AG09319 (cell line): ENCODE measurements at places on chromosomes 5 and 9.

GRCh38 chr5:61123145-61123544, 39.1 kb downstream of the SMIM15 start:
- DNase-seq = no peak

GRCh38 chr9:113223963-113224362, 2.6 kb downstream of the SLC31A1 start:
- no peak for DNase-seq

GRCh38 chr5:72645064-72645846, 138.0 kb upstream of the ZNF366 start:
- no peak for DNase-seq

GRCh38 chr9:79674052-79674777, 102.5 kb downstream of the TLE4 start:
- no peak for DNase-seq

- DNase-seq = no peak
Measured at GRCh38 chr5:1090538-1090937, 21.3 kb downstream of the SLC12A7 start.

DNA sequence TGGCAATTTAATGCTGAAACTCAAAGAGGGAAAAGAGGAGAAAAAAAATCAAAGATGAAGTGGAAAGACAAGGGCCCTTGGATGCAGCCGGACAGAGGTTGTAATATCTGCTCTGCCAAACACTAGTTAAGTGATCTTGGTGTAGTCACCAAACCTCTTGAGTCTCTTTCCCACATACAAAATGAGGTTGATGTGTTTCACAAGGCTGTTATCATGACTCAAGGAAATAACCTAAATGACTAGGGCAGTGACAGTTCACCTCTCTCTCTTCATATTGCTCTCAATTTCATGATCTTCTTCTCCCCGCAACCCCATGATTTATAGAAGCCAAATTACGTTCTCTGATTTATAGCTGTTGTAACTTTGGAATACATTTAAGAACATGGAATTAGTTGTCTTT, 44.9 kb downstream of the PIK3R1 start:
- DNase-seq = no peak

- DNase-seq = no peak
Measured at GRCh38 chr5:96091874-96092273, 130.2 kb upstream of the ELL2 start.

- DNase-seq = no peak
Measured at GRCh38 chr5:138936-139335, 47.0 kb downstream of the PLEKHG4B start.

- no peak for DNase-seq
Measured at GRCh38 chr5:82022499-82022898, 50.7 kb downstream of the ATG10 start.

- peak; percentile 22 for DNase-seq
Measured at GRCh38 chr9:87872079-87872624, 10.5 kb upstream of the SPATA31E1 start.

- no peak for DNase-seq
Measured at GRCh38 chr5:318341-318897, 3.1 kb upstream of the AHRR start.

DNA sequence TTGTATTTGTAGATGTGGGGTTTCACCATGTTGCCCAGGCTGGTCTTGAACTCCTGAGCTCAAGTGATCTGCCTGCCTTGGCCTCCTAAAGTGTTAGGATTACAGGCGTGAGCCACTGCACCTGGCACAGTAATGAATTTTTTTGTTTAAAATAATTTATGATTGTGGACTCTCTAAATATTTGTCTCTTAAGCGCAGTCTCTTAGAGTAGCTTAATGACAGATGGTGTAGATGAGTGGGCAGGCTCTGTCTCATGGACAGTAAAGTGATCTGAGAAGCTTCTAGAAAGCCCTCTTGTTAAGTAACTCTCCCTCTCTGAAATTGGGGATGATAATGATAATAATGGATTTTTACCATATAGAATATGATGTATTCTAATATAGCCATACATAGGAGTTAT, 47.5 kb upstream of the KIAA1958 start:
- DNase-seq = no peak

DNA sequence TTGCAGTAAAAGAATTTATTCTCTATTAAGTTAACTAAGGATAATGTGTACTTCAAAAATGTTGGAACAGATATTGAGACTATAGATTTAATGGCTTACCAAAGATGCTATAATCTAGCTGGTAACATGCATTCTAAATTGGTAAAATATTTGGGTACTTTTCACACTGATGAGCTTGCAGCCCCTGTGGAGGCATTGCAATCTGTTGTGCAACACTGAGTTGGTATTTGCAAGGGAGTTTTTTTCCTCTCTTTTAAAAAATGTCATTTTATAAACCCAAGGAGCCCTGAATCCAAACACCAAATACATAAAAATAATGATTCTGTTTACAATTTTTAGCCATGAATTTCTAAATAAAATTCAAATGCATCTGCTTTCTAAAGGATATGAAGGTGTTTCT, 944.8 kb downstream of the DTWD2 start:
- DNase-seq = no peak

- no peak for DNase-seq
Measured at GRCh38 chr5:113361701-113362100, 73.1 kb downstream of the TSSK1B start.

DNA sequence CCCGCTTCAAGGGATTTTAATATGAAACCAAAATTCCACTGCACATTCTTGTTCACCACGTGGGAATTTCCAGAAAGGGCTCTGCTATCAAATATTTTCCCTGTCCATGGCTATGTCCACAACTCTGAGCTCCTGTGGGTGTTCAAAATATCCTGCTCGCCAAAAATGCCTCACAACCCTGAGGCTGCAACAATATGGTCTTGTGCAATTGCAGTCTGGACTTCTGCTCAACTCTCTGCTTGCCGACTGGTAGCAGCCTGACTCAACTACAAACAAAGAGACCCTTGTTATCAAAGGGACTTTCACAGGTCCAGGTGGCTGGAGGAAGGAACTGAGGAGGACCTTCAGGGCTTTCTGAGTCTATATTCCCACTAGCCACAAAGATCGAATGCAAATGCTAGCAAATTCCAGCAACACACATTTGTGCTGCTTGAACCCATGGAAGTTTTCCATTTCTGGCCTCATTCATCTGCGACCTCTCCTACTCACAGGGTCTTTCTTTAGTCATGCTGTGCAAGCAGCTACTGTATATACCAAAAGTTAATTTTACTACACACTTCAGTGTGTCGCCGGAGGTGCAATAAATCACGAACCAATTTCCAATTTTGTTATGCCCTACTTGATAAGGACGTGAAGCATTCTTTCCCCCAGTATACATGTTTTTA, 169.2 kb upstream of the SLC30A5 start:
- DNase-seq = peak; percentile 18

GRCh38 chr9:135592625-135593024, 31.1 kb downstream of the PAEP start:
- no peak for DNase-seq

DNA sequence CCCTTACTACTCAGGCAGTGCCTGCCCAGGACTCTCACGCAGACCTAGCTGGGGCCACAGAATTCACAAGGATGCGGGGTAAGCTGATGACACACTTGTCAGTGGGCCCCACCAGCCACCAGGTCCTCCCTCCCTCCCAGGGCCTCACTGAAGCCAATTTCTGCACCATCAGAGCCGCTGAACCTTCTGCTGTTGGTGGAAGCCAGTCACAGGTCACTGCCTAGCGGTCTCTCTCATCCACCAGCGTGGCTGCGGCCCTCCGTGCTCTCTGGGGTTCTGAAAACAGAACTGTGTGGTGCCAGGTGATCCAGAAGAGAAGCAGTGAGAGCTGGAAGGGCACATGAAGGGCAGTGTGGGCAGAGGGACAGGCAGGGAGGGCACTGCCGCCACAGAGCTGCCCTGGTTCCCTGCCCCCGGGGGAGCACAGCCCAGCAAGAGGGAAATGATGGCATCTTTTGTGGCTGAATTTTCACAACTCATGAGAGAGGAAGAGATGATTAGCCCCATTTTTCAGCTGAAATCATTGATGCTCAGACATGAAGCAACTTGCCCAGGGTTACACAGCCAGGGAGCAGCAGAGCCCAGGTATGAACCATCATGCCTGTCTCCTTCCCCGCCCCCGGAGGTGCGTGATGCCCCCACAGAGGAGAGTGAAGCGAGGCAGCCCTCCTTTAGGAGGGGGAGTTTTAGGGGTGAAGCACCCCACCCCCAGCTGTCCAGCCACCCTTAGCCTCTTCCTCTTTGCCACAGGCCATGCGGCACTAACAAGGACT, 41.4 kb upstream of the CPLX2 start:
- no peak for DNase-seq
